Posterior vena cava (tissue), 2 donors: ENCODE measurements at places on chromosomes 6 and 20.
A peak's percentile ranks its signal among the peaks of the same experiment; 100 is the strongest.

DNA sequence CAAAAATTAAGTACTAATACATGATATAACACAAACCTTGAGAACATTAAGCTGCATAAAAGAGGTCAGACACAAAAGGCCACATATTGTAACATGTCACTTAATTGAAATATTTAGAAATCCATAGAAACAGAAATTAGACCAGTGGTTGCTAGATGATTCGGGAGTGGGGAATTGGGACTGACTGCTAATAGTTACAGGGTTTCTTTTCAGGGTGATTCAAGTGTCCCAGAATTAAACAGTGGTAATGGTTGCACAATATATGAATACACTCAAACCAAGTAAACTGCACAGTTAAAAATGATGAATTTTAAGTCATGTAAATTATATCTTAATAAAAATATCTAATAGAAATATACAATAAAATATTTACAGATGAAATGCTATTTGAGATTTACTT, 174.5 kb downstream of the WDR27 start:
- DNase-seq = no peak

- no peak for DNase-seq
Observed at GRCh38 chr6:30071081-30071818, 4.3 kb downstream of the PPP1R11 start.

DNA sequence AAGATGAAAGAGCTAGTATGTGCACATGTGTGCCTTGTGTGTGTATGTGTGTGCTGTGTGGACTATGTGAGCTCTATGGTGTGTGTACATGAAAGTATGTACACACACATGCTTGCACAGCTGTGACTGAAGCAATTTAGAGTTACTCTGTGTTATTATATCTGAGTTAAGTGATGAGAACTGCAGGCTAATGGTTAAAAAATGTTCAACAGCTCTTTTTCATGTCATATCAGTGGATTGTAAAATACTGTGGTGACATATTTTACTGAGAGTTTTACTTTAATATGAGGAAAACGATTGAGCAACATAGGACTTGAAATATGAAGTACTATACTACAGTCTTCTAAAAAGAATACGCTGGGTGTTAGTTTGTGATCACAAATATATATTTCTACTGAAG, 195.7 kb upstream of the KCNK16 start:
- no peak for DNase-seq

- no peak for DNase-seq
Observed at GRCh38 chr20:13883425-13883824, 98.6 kb downstream of the NDUFAF5 start.

GRCh38 chr6:1851681-1852456, 242.2 kb downstream of the FOXC1 start:
- DNase-seq = no peak

- DNase-seq = peak; percentile 68
Observed at GRCh38 chr6:170134471-170135440, 156.1 kb downstream of the DLL1 start.

- no peak for DNase-seq
Observed at GRCh38 chr6:116631379-116631990, 15.2 kb downstream of the RSPH4A start.

GRCh38 chr6:114085211-114085610, 114.3 kb upstream of the HDAC2 start:
- DNase-seq = no peak

DNA sequence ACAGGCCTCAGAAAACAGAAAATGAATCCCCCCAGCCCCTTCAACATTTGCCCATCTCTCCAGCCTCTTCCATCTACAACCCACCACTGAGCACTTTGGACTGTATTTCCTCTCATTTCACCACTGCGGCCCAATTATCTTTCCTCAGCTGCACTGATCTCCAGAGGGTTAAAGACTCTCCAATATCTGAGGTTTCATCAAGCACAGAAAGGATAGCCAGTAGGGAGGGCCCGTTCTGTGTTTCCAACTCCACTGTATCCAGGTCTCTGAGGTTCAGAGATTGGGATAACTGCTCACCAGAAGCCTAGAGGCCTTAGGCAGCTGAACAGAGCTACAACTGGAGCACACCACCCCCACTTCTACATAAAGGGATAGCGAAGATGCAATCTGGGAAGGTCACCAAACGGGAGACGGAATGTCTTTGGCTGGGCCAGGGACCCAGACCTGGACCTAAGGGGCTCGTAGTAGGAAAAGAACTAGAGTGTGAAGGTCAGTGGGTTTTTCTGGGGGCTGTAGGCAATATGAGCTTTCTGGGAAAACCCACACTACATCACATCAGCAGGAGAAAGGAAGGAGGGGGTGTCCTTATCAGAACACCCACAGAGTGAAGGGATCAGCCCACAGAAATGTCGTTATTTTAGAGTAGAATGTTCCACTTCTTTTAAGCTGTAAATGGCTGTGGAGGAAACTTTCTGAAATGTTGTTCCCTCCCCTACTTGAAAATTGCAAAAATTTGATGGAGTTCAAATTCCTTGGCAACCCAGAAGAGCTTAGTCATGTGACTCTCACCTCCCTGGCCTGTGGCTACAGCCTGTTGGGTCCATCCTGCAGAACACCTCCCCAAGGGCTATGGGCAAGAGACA, 7.3 kb downstream of the KCNK5 start:
- DNase-seq = no peak

GRCh38 chr20:11232896-11233295, 559.1 kb upstream of the JAG1 start:
- no peak for DNase-seq

GRCh38 chr20:18909254-18909653, 95.7 kb downstream of the SCP2D1 start:
- DNase-seq = no peak

- no peak for DNase-seq
Observed at GRCh38 chr6:38498085-38498484, 141.6 kb downstream of the BTBD9 start.

GRCh38 chr6:46014046-46014445, 1.6 kb downstream of the CLIC5 start:
- no peak for DNase-seq

DNA sequence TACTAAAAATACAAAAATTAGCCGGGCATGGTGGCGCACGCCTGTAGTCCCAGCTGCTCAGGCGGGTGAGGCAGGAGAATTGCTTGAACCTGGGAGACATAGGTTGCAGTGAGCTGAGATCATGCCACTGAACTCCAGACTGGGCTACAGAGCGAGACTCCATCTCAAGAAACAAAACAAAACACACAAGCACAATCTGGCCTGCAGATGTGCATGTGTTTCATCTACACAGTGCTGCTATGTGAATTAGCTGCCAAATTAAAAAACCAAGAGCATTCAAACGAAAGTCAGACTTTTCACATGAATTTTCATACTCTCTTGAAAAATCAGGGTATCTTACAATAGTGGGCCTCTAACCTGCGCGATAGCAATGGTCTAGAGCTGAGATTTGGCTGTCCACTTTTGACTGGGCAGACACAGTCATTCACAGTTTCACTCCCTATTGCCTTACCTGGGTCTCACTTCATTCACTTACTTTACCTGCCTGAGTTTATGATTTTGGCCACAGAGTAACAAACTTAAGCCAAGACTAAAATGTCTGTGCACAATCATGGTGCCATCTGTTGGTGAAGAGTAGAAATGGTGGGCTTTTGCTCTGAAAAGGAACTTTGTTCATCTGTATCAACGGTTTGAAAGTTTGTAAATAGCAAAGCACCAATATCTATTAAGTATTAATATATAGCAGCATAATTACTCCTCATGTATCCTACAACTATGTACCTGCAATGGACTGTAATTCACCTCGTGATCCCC, 138.5 kb upstream of the UST start:
- DNase-seq = no peak

DNA sequence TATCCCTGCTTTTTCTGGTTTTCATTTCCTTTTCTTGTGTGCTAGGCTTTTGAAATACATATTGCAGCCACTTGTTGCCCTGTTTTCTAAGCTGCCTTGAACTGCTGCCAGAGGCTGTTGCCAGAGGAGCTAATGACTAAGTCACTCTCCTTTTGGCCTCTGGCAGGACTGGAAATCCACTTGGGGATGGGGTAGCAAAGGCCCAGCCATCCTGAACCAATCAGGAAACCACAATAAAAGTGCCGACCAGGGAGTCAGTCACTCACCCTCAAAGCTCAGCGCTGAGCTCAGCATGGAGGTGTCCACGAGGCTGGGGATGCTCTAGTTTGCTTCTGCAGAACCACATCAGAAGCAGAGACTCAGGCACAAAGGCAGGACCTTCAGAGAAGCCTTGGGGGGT, 813.0 kb downstream of the DHX35 start:
- DNase-seq = peak; percentile 92

DNA sequence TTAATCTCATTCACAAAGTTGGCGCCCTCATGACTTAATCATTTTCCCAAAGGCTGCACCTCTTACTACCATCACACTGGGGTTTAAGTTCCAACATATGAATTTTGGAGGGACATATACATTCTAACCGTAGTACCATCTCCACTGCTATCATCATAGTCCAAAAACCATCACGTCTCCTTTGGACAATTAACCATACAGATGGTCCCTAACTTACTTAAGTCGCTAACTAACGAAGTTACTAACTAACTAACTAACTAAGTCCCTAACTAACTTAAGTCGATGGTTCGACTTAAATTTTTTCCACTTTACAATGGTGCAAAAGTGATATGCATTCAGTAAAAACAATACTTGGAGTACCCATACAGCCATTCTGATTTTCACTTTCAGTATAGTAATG, 24.0 kb upstream of the TBC1D22B start:
- DNase-seq = no peak

- DNase-seq = no peak
Observed at GRCh38 chr6:20409427-20409971, 7.8 kb downstream of the E2F3 start.

DNA sequence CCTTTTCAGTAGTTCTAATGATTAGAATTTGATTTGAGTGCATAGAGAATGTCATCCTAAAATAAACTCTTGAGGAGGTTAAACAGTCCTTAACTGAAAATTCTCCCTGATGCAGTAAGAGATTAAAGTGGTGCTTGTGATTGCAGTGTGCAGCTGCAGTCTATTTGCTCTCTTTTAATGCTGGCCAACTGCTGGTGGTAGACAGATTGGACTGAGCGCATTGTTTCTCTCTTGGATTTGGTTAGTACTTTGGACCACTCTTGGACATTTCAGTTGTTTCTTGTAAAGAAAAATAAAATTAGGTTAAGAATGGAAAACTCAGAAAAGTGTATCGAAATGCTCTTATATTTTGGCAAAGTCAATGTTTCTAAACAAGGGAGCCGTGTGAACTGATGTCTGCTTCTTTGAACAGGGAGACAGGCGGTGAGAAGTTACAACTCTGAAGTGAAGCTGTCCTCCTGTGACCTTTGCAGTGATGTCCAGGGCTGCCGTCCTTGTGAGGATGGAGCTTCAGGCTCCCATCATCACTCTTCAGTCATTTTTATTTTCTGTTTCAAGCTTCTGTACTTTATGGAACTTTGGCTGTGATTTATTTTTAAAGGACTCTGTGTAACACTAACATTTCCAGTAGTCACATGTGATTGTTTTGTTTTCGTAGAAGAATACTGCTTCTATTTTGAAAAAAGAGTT, 127.2 kb downstream of the CD109 start:
- DNase-seq = no peak

- DNase-seq = no peak
Observed at GRCh38 chr6:113739041-113739655, 118.0 kb upstream of the MARCKS start.

DNA sequence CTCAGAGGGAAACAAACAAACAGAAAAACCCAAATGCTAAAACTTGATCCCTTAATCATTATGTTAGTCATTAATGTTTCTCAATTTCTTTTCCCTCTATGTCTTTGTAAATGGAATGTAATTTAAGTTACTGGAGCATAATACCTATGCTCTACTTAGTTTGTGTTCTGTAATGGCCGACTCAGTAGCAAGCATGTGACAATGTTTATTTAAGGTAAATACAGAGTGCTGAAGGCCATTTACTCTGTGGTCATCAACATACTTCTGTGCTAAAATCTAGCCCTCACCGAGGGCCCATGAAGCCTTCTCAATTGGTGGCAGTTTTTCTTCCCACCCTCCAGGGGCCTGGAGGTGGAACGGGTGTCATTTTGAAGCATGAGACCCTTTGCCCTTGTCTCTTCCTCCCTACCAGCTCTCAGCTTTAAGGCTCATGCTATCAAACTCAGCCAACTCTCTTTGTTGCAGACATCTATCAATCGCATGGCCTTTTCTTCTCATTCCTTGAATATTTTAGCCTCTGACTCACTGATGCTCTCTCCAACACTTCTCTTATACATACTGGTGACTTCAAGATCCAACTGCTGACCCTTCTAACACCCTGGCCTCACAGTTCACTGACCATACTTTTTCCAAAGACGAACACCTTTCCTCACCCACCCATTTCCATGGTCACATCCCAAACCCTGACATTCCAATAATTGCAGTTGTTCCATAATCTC, 48.2 kb downstream of the STX7 start:
- DNase-seq = no peak

DNA sequence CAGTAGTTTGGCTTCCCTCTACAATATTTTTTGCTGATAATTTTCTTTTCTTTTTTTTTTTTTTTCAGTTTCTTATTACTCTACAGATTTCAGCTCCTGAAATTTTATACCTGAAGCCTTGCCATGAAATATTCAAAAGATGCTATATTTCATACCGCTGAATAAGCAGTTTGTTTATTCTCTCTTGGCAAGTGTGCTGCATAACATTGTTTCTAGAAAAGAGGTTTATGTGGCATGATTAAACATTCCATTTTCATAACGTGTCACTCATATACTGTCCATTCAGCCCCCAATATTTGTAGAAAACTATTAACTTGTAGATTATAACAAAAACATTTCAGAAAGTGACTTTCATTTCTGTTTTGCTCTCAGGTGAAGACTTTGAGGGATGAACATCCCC, 174.4 kb upstream of the NOX3 start:
- DNase-seq = no peak

- peak; percentile 22 for DNase-seq
Observed at GRCh38 chr20:25036331-25036936, 21.5 kb downstream of the ACSS1 start.
